ENCODE measurements at places on chromosomes 3 and 15. TPM values are rescaled to one million over a fixed set of nuclear protein-coding genes. Genes with fewer than 3 reads are reported as not detected.

GRCh38 chr3:88033808-88034207, 25.0 kb downstream of the CGGBP1 start:
- no peaks in the 10 kb centered on the region for H3K27me3 ChIP-seq
- H3K27ac ChIP-seq = no peak overlapping the region
- DNase-seq = no peak

DNA sequence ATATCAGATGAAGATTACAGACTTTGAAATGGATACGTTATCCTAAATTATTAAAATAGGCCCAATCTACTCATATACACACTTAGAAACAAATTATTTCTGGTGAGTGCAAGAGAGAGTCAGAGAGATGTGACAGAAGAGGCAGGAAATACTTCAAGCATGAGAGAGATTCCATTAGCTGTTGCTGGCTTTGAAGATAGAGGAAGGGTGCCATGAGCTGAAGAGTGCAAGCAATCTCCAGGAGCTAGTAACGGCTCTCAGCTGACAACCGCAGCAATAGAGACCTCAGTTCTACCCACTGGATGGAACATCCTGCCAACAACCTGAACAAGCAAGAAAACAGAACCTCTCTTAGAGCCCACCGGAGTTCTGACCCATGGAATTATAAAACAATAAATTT, 270.7 kb upstream of the SLITRK3 start:
- peak; percentile 68 for DNase-seq
- H3K27me3 ChIP-seq = no peaks in the 10 kb centered on the region
- H3K27ac ChIP-seq = no peak overlapping the region
- H3K36me3 ChIP-seq = no peaks in the 10 kb centered on the region

DNA sequence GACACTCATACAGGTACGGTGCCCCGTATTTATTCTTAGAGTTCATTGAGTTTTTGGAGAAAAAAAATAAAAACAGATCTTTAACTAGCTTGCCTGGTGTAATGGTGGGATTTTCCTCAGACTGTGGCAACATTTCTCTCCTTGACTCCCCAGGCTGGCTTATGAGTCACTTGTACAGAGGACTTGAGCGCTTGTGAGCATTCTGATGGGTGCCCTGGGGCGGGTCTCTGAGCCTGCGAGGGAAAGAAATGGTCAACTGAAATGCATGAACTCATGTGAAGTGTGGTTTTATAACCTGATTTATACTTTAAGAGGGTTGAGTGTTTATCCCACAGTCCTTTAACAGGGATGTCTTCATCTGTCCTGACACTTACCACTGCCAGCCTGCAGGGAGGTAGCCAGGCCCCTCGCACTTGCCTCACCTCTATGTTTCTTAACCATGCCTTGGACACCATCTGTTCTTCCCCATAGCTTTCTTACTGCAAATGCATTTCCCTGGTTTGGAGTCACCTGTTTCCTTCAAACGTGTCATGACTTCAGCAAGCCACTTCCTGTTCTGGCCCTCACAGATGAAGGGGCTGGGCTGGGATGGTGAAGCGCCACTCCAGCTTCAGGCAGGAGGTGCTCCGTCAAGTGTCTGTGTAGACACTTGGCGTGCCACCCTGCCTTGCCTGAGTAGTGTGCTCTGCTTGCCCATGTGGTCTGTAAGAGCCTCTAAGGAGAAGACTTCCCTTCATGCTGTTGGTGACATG, 118.7 kb downstream of the PDE8A start:
- peak; percentile 8 for DNase-seq
- H3K27ac ChIP-seq = no peak overlapping the region
- H3K27me3 ChIP-seq = no peaks in the 10 kb centered on the region
- peaks cover 8% of the 10 kb centered on the region for H3K4me1 ChIP-seq

DNA sequence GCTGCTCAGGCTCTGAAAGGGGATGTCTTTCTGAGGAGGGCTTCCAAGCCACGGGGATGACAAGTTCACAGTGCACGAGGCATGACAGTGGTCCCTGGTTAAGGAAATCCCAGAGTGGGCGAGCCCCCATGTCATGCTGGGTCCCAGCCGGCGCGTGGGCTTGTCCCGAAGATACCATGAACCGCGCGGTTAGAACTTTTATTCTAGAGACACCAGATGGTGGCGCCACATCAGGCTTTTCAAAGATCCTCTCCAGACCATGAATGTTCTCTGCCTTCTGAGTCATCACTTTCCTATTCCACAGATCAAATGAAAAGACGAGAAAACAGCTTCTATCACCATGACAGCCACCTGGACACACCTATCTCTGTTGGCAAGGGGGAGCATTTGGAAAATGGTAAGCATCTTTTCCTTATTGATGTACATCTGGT, 227.8 kb upstream of the LYSMD4 start:
- no peaks in the 10 kb centered on the region for H3K36me3 ChIP-seq
- DNase-seq = no peak
- no peak overlapping the region for H3K27ac ChIP-seq

DNA sequence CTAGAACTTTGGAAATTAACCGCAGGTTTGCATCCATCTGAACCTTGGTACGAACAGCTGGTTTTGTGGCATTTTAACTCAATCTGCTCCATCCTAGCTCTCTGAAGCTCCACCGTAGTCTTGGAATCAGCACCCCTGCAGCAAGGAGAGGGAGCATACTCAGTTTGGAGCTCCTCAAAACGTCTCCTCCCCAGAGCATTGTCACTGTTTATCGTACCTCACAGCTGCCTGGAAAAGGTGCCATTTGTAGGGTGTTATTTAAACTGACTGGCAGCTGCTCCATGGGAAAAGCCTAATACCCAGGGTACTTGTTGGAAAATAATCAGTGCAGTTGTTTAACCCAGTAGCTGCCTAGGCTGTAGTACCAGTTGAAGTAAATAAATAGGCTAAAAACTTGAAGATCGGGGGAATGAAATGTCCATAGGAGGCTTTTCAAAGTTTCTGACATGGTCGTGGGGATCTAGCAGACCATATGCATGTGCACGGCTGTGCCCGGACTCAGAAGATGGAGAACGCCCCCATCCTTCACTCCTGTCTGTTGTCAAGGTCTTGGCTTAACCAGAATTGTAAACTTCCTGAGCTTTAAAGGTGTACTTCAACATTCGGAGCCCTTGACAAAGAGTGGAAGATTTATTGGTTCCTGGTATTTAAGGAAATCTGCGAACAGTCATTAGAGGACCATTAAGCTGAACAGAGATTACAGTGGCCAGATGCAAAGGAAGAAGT, 43.9 kb downstream of the GHSR start:
- no peak overlapping the region for H3K4me3 ChIP-seq
- peaks cover 8% of the 10 kb centered on the region for H3K36me3 ChIP-seq
- H3K27ac ChIP-seq = no peak overlapping the region
- no peaks in the 10 kb centered on the region for H3K27me3 ChIP-seq
- no peaks in the 10 kb centered on the region for H3K4me1 ChIP-seq

Gene ATG7
- 51.4 TPM for total RNA-seq

Gene ANAPC13
- total RNA-seq = 82.8 TPM

All from IMR-90 (cell line).